Astrocyte (in vitro differentiated cells and primary cell): ENCODE measurements at places on chromosomes 5 and 9. TPM values are rescaled to one million over a fixed set of nuclear protein-coding genes. Genes with fewer than 3 reads are reported as not detected.
A peak's percentile ranks its signal among the peaks of the same experiment; 100 is the strongest.

GMCL2 gene
- not detected in 2 replicates for total RNA-seq

OXCT1 gene
- 24.9 and 25.7 TPM in 2 replicates for total RNA-seq

BNIP1 gene
- 10.4 and 13.2 TPM in 2 replicates for total RNA-seq

PCDHGA5 gene
- 0.29 and 0.30 TPM in 2 replicates for total RNA-seq

CYFIP2 gene
- 82.7 and 96.8 TPM in 2 replicates for total RNA-seq

DNA sequence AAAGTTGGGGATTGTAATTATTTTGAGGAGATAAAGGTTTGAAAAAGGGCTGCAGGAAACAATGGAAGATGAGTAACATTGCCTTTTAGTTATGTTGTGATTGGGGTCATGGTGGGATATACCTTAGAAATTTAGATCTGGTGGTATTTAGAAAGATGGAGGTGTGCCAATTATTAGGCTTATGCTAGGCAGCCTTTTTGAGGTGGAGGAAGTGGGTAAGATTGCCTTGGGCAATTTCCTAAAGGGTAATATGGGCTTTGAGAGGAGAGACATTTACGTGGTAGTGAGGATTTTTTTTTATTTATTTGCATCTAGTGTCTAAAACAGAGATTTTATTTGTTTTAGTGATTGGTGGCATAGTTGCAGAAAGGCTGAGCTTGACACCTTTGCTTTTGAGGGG, 10.5 kb downstream of the HSPA4 start:
- DNase-seq = no peak

GRCh38 chr9:113892861-113893491, 16.9 kb downstream of the ZNF618 start:
- no peak for DNase-seq

- DNase-seq = peak; percentile 69
These were observed 107.8 kb downstream of the SMIM23 start for GRCh38 chr5:171893290-171893886.

DNA sequence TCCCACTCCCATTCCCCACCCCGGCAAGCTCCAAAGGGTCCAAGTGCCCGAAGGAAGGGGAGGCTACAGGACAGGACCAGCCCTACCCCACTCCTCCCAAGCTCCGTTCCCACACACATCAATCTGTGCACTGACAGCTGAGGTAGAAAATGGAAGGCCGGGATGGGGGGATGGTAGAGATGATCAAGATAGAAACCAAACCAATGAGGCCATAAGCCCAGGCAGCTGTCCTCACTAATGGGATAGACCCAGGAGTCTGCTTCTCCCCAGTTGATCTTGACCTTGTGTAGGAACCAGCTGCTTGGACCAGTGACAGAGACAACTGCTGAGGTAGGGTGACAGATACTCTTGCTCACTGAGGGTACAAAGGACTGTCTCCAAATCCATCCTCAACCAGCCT, 38.6 kb downstream of the B4GALT1 start:
- DNase-seq = no peak

DNA sequence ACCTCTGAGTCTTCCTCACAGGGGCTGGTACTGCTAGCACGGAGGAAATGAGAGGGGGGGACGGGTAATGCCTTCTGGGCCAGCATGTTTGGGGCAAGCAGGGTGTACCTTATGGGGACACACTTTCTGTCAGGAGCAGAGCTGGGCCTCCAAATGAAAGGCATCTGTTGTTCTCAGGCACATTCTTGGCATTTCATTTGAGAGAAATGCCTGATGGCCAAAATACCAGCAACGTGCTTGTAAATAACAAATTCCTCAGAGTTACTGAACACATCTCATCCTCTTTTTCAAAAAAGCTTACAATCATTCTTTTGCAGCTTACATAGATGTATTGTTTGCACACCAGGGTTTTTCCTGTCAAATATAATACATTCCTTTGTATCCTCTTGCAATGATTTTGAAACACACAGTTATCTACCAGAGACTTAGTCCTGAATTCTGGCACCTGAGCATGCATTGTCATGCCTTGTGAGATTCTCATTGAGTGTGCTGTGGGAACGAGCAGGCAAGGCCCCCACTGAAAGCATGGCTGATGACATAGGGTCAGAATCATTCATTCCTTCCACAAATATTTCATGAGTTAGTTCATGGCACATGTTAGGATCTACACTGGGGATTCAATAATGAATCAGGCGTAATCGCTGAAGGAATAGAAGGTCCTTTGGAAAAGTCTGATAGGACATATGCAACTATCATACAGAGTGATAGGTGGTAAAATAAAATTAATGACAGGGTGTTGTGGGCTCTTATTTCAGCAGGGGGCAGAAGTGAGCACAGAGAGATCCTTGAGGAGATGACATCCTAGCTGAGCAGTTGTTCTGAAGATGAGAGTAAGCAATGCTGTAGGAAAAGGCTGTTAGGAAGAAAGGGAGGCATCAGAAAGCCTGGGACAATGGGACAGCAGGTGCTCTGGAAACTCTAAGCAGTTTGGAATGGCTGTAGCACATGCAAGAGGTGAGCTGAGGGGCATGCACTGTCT, 260.9 kb upstream of the TUT7 start:
- DNase-seq = peak; percentile 12

GRCh38 chr5:158264264-158264663, 405.3 kb upstream of the CLINT1 start:
- DNase-seq = peak; percentile 16
